DND-41 (cell line): ENCODE measurements at places on chromosomes 16 and 17.

- no peak for DNase-seq
Observed at GRCh38 chr16:2492292-2492691, 17.4 kb downstream of the TBC1D24 start.

DNA sequence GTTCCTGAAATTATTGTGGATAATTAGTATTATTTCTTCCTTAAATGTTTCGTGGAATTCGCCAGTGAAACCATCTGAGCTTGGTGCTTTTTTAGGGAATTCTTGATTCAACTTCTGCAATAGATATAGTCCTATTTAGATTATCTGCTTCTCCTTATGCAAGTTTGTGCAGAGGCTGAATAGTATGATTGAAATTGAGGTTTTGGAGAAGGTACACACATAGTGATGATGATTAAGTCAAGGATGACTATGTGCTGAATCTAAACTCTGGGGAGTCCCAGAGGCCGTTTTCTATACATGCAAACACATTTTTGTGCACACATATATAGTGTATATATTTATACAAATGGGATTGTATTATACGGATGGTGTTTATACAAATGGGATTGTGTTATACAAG lies 5.2 kb upstream of the MYH4 start:
- DNase-seq = no peak

- DNase-seq = no peak
Observed at GRCh38 chr17:55635253-55635914, 87.3 kb downstream of the TMEM100 start.

GRCh38 chr16:57156351-57156703 lies 29.5 kb downstream of the PSME3IP1 start:
- no peak for DNase-seq

DNA sequence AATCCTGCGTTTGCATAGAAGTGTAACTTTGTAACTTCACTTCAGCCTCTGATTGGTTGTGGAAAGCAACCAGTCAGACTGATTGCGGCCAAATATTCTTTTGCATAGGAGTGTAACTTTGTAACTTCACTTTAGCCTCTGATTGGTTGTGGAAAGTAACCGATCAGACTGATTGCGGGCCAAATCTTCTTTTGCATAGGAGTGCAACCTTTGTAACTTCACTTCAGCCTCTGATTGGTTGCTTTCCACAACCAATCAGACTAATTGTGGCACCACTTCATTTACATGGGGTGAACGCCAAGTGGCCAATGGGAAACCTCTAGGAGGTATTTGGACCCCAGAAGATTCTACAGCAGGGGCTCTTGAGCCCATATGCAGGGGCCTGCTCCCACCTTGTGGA lies 1.8 kb upstream of the TMEM98 start:
- no peak for DNase-seq

DNA sequence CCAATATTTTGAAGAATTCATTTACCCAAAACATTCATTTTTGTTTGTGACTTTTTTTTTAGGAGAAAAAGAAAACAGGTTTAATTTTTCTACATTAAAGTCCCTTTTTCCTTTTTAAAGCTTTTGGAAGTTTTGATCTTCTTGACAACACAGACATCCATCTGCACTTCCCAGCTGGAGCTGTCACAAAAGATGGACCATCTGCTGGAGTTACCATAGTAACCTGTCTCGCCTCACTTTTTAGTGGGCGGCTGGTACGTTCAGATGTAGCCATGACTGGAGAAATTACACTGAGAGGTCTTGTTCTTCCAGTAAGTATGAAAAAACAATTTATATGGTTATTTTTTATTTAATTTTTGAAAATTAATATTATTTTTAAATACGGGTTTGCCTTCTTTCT lies 37.2 kb downstream of the SIAH1 start:
- DNase-seq = no peak

DNA sequence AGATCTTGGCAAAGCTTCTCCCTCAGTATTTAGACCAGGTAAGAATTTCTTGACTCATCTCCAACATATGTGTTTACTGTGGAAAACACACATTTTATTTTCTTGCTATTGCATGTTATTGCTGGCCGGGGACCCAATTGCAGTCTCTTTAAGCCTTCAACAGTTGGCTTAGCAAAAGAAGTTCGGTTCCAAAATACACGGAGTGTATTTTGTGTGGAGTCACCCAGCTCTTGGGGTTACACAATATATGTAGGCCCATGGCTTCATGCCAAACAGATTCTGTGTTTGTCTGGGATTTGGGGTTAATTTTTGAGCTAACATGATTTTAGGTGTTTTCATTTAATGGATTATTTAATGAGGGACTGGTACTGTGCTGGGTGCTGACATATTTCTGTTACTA lies 4.0 kb downstream of the ALDH3A2 start:
- DNase-seq = no peak

DNA sequence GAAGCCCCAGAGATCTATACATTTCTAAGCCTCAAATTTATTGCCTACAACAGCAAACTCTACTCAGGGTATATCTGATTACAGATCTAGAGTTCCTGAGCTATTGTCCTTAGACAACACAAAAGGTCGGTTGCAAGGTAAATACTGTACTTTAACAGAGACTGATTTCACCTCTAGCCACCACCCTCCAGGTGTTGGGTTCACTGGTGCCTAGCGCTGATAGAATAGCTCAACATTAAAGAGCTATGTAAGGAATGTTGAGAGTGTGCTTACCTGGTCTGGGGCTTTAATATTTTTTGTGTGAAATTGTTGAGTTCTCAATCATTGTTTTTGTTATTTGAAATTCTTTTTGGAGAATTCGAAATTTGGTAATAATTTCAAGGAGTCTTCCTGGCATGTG lies 277.0 kb upstream of the PSMD7 start:
- no peak for DNase-seq

GRCh38 chr17:35423761-35424160 lies 8.5 kb downstream of the SLFN12 start:
- DNase-seq = no peak

- DNase-seq = no peak
Observed at GRCh38 chr16:70809392-70810060, 8.6 kb upstream of the VAC14 start.

DNA sequence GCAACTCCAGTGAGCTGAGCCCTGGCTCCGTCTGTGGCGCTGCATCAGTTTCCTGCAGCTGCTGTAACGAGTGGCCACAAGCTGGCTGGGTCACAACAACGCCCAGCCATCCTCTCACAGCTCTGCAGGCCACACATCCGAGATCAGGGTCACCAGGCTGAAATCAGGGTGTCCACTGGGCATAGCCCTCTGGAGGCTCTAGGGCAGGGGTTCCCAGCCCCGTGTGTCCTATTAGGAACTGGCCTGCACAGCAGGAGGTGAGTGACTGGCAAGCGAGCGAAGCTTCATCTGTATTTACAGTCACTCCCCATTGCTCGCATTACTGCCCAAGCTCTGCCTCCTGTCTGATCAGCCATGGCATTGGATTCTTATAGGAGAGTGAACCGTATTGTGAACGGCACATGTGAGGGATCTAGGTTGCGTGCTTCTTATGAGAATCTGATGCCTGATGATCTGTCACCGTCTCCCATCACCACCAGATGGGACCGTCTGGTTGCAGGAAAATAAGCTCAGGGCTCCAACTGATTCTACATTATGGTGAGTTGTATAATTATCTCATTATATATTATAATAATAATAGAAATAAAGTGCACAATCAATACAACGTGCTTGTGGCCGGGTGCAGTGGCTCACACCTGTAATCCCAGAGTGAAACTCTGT lies 176.5 kb downstream of the SEC14L1 start:
- no peak for DNase-seq

- no peak for DNase-seq
Observed at GRCh38 chr16:3022684-3023414, 893 bp downstream of the HCFC1R1 start.

DNA sequence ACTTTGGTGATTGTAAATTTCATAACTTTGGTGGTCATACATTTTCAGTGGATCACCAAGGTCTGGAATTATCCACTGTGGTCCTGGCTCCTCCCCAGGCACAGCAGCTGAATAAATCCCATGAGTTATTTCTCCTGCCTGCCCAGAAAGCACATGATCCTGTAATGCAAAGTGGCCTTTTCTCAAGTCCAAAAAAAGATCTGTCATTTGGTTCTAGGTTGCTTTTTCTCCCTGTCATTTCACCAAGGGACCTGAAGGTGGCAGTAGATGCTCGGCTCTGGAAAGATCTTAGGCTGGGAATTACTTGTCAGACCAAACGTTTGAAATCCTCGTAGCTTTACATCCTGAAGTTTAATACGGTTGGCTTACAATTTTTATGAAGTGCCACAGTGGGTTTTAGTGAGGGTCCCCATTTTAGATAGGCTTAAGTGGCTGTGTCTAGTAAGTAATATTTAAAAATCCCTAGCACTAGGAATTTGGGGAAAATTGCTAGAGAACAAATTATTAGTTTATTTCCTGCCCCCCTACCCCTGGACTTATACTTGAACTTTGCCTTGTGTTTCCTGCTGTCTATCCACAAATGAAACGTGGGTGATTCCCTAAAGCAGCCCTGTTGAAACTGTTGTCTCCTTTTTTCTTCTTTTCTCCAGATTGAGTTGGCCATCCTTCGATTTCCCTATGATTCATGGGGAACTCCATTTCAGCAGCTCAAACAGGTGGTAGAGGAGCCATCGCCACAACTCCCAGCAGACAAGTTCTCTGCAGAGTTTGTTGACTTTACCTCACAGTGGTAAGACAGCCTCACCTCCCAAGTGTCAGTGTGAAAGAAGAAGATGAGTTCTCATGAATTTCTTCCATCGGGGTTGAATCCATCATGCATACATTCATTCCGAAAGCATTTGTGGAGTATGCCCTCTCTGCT lies 111.7 kb downstream of the MAP2K6 start:
- peak; percentile 24 for DNase-seq

GRCh38 chr16:32116080-32116479 lies 137.0 kb upstream of the TP53TG3D start:
- DNase-seq = peak; percentile 41

DNA sequence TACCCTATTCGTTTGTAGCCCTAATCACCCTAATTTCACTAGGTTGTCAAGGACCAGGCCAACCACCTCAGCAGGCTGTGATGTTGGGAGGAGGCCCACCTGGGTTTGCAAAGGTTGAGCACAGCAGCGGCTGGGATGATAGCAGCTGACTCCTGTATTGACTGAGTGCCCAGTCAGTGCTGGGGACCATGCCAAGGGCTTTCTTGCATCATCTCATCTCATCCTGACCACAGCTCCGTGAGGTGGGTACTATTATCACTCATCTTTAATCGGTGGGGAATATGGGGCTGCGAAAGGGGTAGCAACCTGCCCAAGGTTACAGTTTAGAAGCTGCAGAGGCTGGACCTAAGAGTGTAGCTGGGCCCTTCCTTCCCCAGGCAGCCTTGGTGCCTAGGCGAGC lies 11.7 kb downstream of the ATPAF2 start:
- DNase-seq = no peak

- DNase-seq = peak; percentile 98
Observed at GRCh38 chr17:58337600-58338453, 9.2 kb upstream of the TSPOAP1 start.

DNA sequence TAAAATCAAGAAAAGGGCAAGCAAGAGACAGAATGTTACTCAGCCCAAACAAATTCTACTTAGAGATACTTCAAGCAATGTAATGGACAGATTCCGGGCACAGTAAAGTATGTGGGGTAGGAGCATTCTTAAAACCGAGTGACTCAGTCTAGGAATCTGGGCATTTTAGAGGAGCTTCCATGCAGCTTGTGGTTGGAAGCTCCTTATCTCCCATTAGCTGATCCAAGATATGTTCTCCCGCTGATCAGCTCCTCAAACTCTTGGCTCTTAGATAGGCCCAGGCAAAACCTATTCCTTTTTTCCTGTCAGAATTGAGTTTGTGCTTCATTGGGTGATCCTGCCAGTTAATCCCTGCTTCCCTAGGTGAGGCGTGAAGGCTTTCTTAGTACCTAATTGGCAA lies 303.3 kb downstream of the CEP112 start:
- no peak for DNase-seq

GRCh38 chr16:88789594-88789993 lies 4.6 kb upstream of the PIEZO1 start:
- no peak for DNase-seq

DNA sequence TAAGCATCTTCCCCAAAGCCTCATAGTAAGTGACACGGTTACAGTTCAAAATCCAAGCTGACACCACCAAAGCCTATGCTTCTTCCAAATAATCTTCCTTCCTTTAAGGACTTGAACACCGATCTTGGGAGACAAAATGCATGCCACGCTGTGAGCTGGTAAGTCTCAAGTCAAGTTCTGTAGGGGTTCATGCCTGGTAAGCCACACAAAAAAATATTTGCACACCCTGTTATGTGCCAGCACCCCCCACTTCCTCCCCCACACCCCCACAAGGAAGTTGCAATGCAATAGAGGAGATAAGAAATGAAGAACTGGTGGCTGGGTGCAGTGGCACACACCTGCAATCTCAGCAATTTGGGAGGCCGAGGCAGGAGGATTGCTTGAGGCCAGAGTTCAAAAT lies 5.6 kb downstream of the NOG start:
- no peak for DNase-seq

- DNase-seq = peak; percentile 100
Observed at GRCh38 chr17:28951428-28951990, at the start of gene PHF12. PHF12 (minus strand) TSS chr17:28951518; CDS start chr17:28950960, 558 bp downstream.

DNA sequence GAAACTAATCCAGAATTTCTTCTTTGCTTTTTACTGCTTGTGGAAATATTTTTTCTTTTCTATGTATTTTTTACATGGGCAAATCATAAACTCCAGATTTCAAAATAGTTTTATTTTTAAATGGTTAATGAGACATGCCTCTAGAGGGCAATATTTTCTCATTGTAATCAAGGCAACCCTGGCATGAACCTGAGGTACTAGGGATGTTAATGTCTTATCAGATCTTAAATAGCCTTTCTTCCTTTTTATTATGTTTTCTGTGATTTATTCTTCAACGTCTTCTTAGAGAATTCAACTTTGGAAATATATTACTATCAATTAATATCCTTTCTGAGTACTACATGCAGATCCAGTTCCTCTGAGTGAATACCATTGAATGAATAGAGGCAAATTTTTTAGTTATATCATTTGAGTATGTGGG lies 324.7 kb downstream of the BCAS3 start:
- no peak for DNase-seq

GRCh38 chr16:60107437-60107836 lies 1373.3 kb upstream of the GOT2 start:
- peak; percentile 43 for DNase-seq
